ENCODE measurements at places on chromosomes 11 and 22.

DNA sequence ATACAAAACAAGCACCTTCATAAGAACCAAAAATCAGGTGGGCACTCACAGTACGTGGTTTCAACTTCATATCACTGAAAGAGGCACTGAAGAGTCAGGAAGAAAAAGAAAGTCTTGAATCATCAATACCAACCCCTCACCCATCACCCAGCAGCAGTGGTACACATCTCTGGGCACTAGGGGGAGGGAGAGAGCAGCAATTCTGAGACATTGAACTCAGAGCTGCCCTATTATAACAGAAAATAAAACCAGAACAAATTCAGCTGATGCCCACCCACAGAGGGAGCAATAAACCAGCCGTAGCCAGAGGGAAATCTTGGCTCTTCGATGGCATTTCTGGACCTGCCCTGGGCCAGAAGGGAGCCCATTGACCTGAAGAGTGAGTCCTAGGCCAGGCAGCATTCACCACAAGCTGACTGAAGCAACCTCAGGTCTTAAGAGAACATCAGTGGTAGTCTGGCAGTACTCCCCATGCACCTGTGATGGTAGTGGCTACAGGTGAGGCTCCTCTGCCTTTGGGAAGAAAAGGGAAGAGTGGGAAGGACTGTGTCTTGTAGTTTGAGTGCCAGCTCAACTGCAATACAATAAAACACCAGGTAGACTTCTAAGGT lies 42.2 kb upstream of the FAM181B start:
- no peak for DNase-seq

GRCh38 chr11:125286486-125286885 lies 121.9 kb downstream of the PKNOX2 start:
- no peak for DNase-seq

DNA sequence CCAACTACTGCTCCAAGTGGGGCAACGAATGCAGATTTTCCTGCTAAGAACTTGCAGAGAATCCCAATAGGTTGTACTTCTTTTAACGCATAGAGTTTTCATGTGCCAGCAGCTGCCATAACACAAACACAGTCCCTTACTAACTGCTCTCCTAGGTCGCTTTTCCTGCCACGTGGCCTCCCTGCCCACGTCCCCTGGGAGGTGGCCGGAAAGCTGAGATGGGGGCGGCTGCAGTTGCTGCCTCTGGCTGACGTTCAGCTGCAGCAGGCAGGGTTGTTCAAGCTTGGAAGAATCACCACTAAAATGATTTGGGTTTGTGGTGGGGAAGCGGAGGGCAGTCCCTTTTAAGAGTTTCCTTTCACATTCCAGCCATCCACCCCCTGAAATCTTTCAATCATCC lies 39.3 kb downstream of the ZNF202 start:
- no peak for DNase-seq

DNA sequence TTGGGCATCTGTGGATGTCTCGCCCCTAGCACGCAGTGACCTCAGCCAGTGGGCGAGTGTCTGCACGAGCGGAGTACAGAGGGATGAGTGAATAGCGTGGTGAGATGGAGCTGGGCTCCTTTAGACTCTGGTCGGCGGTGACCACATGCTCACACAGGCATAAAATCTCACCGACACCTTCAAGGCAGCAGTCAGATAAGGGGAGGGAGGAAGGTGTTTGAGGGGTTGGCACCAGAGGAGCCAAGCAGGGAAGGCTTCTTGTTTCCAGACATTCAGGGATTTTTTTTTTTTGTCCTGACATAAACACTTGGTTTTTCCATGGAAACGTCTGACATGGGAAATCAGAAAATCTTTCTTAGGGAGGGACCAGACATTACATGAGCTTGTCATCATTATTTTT lies 35.8 kb downstream of the GRIK4 start:
- peak; percentile 32 for DNase-seq

- DNase-seq = no peak
Observed at GRCh38 chr22:35192129-35192918, 65.0 kb upstream of the HMGXB4 start.

GRCh38 chr11:29914203-29914930 lies 102.5 kb downstream of the KCNA4 start:
- no peak for DNase-seq

DNA sequence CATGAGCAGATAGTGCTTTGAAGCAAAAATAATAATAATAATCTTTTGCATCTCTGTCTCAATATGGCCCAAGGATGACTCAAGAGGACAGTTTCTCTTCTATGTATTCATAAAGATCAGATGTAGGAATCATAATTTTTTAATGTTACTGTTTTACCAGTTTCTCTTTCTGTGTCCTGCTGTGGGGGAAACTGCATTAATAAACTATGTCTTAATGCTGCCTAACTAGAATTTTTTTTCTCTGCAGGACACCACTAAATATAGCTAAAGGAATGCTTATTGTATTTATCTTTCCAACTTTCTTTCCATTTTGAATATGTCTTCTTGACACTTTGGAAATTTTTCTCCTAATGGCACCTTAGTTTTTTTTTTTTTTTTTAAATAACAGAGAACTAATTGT lies 6.5 kb downstream of the FJX1 start:
- DNase-seq = no peak

DNA sequence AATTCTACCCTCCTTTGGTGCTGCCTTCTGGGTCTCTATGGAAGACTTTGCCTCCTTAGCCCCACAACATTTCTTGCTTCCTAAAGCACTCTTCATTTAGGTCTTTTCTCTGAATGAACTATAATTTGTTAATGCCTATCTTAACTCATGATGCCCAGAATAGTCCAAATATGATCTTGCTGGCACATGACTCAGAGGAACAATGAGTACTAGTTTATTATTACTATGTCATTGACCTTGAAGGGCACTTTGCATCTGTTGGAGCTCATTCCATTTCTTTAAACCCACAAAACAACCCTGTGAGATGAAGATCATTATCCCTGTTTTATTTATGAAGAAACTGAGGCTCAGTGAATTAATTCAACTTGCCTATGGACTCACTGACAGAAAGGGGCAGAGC lies 320.2 kb upstream of the PLET1 start:
- no peak for DNase-seq

- no peak for DNase-seq
Observed at GRCh38 chr11:10762185-10762584, 11.1 kb downstream of the CTR9 start.

- no peak for DNase-seq
Observed at GRCh38 chr11:115784796-115785521, 280.7 kb upstream of the CADM1 start.

DNA sequence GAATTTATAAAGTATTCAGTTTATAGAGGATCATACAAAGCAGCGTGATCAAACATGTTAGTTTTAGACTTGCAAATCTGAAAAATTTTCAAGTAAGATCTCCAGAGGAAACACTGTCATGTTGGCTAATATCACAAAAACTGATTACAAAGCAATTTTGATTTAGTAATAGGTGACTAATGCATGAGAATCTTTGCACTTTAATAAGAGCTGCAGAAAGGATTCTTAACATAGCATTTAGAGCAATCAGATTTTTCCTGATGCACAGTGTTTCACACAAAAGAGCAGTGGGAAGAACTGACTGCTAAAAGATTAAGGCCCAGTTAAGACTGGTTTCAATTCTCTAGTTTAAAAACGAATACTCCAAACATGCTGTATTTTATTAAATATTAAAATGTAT lies 321.2 kb downstream of the GUCY1A2 start:
- DNase-seq = peak; percentile 87

GRCh38 chr11:116882386-116882785 lies 45.0 kb upstream of the APOA1 start:
- peak; percentile 83 for DNase-seq

DNA sequence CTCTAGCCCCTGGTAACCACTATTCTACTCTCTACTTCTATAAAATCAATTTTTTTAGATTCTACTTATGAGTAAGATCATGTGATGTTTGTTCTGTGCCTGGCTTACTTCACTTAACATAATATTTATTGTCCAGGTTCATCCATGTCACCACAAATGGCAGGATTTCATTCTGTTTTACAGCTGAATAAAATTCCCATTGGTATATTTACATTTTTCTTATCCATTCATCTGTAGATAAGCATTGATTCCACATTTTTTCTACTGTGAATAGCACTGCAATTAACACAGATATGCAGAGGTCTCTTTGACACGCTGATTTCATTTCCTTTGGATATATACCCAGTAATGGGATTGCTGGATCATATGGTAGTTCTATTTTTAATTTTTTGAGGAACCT lies 15.8 kb downstream of the SLC25A17 start:
- DNase-seq = no peak

DNA sequence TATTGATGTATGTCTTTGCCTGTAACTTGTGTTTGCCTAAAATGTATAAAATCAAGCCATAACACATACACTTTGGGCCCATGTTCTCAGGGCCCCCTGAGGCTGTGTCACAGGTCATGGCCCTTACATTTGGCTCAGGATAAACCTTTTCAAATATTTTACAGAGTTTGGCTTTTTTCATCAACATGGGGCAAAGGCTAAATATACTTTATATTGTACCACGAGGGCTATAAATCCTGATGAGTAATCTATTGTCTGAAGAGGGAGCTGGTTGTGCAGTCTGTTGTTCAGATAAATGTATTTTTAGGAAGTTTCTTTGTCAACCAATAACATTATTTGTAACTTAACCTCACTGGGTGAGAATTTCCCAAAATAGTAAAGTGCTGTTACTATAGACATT lies 404.6 kb upstream of the DDI1 start:
- no peak for DNase-seq

- no peak for DNase-seq
Observed at GRCh38 chr11:14954581-14954980, 17.6 kb downstream of the CALCA start.

GRCh38 chr11:133506023-133506422 lies 26.3 kb downstream of the OPCML start:
- no peak for DNase-seq

DNA sequence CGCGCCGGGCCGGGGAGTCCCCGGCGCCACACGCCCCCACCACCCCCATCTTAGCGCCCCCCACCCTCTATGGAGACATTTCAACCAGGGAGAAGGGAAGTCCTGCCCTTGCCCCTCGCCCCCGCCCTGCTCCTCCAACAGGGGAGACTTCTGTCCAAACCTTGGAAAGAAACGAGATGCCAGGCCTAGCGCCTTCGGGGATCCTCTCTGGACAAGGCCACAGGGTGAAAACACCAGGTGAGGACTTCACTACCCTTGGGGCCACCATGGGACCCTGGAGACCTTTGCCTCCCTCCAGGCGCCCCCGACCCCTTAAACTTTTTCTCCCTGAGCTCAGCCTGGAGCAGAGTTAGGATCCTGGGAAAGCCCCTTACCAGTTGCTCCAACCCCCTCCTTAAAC lies 11.6 kb upstream of the NPAS4 start:
- DNase-seq = no peak

DNA sequence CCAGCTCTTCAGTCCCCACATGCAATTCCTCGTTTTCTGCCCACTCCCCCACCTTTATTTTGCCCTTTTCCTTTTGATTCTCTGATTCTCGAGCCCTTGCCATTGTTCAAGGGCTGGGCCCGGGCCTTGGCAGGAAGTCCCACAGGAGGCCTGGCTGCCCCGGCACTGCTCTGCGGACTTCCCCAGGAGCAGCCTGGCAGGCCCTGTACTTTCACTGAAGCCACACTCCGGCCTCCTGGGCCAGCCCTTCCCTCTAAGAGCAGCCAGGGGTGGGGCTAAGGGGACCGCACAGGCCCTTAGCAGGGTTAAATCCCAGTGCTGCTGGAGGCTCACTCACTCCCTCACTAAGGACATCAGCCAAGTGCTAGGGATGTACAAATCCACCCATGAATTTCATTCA lies 4.1 kb downstream of the LRRC32 start:
- no peak for DNase-seq

GRCh38 chr11:45897556-45897955 lies 9.5 kb downstream of the FREY1 start:
- no peak for DNase-seq

GRCh38 chr11:1632053-1632714 lies 2.6 kb downstream of the KRTAP5-5 start:
- no peak for DNase-seq

DNA sequence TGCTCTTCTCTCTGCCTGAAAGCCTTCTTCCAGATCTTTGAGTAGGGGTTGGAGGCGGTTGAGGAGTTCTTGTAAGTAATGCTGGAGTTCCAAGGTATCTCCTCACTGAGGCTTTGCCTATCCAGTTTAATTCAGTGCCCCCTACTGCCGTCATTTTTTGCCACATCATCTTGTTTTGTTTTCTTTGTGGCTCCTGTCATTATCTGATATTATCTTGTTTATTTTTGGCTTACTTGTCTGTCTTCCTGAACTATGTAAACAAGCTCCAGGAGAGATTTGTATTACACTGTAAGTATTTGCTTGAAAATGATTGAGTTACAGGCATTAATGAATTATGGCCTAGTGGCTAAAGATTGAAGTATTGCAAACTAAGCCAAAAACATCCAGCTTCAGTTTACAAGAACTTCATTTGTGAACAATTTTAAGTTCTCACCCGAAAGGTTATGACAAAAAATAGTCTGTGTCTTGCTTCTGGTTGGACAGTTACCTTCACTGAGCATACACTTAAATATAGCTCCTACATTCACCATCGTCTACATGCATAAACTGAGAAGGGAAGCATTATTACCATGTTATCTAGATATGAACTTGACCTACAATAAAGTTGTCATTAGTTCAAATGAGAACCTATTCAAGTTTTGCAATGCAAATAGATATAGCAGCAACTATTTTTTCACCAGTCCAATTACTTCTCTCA lies 154.8 kb downstream of the ARHGAP42 start:
- no peak for DNase-seq

- DNase-seq = no peak
Observed at GRCh38 chr22:42401535-42402334, 30.5 kb downstream of the NFAM1 start.

DNA sequence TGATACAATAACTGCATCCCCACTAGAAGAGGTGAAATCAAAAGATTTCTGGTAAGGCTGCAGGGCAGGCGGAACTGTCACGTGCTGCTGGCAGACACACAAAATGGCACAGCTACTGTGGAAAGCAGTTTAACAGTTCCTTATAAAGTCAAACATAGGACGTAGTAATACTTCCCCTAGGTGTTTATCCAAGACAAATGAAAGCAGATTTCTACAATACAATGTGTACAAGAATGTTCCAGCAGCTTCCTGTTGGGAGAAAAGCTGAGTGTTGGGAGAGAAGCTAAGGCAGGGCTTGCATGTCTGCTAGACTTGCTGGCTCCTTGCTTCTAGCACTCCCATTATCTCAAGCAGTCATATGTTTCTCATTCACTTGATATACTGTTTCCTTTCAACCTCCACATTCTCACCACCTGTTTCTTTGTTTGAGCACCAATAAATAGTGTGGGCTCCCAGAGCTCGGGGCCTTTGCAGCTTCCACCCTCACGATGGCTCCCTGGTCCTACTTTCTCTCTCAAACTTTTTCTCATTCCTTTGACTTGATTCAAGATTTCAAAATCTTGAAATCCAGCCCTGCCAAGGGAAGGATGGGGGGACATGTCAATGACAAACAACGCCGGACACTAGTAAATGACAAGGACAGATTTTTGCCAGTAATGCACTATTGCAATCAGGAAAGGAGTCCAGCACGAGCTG lies 21.2 kb upstream of the IL17RA start:
- no peak for DNase-seq

DNA sequence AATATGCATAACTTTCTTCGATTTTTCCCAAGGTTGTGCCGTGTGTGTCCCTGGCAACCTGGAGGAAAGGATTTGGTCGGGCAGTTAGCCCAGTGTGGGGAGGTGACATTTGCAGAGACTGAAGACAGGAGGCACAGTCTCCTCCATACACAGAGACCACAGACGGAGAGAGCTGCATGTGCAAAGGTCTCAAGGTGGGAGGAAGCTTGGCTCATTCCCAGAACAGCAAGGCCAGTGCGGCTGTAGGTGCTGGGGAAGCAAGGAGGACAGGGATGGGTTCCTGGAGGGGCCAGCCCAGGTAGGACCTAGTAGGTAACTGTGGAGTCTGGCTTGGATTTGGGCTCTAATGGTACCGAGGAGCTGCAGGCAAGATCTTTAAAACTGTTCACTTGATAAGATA lies 20.7 kb upstream of the CPT1A start:
- no peak for DNase-seq
